Left renal cortex interstitium (tissue), 4 donors: ENCODE measurements at places on chromosomes 11 and 22. TPM values are rescaled to one million over a fixed set of nuclear protein-coding genes. Genes with fewer than 3 reads are reported as not detected.

Gene P2RY6
- polyA plus RNA-seq: 1.2 TPM

Gene GAB4
- polyA plus RNA-seq: not detected

Gene YPEL1
- polyA plus RNA-seq: 17.6 TPM

Gene C22orf31
- 1.5 TPM for polyA plus RNA-seq

Gene DEFB131B
- not detected for polyA plus RNA-seq

Gene MMP13
- polyA plus RNA-seq: not detected

Gene NAV2
- polyA plus RNA-seq: 47.2 TPM

Gene MMP27
- polyA plus RNA-seq: not detected

DNA sequence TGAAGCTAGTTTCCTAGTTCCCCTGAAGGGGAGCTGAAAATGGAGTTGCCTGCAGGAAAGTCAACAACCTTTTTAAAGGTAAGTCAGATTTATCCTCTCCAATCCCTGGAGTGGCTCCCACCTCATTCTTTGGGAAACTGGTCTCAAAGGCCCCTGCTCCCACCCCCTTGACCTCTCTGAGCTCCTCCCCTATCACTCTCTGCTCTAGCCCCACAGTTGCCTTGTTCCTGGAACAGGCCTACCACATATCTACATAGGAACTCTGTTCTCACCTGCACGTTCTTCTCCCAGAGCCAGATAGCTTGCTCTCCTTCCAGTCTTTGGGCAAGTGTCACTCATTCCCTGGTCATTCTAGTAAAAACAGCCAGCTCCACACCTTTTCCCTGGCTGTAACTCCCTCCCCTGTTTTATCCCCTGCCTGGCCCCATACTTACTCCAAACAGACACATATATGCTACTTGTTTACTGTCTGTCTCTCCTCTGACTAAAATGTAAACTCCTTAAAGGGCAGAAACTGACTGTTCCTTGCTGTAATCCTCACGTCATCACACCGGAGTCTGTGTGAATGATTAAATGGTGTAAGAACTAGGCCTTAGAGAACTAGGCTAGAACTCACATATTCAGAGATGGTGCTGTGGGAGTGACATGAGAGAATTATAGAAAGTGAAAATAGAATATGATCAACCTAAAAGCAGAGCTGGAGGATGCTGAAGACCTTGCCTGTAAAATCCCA is 53.3 kb downstream of the TCF20 start:
- DNase-seq: no peak

DNA sequence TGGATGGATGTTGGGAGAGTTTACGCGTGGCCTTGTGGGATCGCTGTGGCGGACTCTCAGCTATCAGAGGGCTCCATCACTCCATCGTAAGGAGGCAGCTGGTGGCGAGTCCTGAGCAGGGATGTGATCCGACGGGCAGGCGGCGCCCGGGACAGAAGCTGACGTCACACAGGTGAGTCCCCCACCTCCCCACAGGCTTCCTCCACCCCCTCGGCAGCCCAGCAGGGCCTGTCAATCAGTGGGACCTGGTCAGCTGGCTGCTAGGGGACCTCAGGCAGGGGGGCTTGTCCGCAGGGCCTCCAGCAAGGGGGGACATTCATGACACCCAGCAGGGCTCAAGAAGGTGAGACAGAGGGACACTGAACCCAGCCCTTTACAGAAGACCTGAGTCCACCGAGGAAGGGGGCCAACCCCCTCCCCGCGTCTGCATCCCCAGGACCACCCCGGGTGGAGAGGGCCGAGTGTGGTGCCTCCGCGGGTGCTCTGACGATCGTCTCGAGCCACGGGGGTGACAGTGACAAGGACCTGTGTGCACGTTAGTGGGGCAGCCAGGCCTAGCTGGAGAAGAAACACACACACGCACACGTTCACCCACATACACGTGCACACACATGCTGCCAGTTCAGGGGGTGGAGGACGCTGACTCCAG is 7.1 kb downstream of the HRAS start:
- no peak for DNase-seq

DNA sequence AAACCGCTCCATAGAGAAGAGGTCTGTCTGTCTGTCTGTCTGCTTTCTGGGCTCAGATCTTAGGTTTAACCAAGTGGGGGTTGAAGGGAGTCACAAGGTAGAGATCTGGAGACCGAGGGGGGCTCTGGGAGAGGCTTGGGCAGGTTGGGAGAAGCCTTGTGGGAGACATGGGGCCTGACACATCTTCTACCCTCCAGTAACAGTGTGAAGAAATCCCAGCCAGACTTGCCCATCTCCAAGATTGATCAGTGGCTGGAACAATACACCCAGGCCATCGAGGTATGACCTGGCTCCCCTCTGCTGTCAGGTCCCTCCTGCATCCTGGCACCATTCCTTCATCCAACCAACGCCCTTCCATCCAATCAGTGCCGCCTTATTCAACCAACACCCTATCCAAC is 7.4 kb downstream of the PRR33 start:
- DNase-seq: no peak

DNA sequence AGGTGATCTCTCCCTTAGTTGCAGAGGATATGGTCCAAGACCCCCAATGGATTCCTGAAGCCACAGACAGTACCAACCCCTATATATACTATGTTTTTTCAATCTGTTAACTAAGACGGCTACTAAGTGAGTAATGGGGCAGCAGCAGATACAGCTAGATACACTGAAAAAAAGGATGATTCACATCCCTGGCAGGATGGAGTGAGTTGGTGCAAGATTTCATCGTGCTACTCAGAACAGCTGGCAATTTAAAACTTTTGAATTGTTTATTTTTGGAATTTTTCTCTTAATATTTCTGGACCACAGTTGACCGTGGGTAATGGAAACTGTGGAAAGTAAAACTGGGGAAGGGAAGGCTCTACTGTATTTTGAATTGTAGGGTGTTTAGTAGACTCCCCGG is 17.0 kb upstream of the TMEM218 start:
- no peak for DNase-seq

DNA sequence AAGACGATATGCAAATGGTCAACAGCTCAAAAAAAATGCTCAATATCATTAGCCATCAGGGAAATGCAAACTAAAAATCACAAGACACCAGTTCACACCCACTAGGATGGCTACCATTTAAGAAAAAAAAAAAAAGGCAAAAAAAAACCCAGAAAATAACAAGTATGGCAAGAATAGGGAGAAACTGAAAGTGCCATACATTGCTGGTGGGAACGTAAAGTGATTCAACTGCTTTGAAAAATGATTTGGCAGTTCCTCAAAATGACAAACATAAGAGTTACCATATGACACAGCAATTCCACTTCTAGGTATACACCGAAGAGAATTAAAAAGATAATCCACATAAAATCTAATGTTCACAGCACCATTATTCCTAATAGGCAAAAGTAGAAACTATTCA is 47.5 kb downstream of the PICALM start:
- no peak for DNase-seq

DNA sequence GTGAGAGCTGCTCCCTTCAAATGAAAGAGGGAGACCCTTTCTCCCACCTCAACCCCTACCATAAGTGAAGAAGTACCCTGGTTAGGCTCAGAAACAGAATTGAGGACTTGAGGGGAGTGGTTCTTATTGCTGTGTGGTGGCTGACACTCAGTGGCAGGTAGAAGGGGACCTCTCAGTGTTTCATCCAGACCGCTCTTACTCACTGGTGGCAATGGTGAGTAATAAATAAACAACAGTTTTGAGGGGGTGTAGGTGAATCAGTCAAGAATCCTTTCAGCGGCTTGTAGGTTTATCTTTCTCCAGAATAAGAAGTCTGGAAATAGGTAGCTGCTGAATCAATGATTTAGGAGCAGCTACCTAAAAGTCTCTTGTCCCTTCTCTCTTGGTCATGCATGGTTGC is 403.4 kb upstream of the B3GAT1 start:
- DNase-seq: no peak

DNA sequence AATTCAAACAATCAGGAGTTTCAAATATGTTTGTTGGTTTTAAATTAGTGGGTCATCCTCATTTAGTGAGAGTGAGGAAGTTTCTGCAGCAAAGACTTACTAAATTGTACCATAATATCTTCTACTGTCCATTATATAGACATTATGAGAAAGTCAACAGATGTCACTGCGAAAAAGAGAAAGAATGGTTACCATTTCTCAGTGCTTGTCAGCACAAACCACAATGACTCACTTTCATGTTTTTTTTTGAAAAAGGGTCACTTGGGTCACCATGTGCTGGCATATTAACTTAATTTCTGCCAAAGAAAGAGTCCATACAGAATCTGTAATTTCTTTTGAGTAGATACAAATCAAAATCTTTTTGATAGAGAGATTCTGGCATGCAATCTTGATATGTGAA is 924.6 kb upstream of the FAT3 start:
- DNase-seq: no peak

DNA sequence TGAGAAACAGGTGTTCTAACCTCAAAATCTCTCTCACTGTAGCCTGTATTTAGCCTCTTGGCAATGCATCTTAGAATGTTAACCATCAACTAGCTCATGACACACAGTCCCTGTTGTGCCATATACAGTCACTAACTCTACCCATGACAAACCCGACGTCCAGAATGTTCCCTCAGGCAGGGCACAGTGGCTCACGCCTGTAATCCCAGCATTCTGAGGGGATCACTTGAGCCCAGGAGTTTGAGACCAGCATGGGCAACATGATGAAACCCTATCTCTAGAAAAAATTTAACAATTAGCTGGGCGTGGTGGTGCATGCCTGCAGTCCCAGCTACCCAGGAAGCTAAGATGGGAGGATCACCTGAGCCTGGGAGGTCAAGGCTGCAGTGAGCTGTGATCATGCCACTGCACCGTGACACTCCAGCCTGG is 18.2 kb upstream of the CCDC34 start:
- DNase-seq: no peak

GRCh38 chr11:111439901-111440300 is 60.8 kb upstream of the POU2AF1 start:
- DNase-seq: no peak

DNA sequence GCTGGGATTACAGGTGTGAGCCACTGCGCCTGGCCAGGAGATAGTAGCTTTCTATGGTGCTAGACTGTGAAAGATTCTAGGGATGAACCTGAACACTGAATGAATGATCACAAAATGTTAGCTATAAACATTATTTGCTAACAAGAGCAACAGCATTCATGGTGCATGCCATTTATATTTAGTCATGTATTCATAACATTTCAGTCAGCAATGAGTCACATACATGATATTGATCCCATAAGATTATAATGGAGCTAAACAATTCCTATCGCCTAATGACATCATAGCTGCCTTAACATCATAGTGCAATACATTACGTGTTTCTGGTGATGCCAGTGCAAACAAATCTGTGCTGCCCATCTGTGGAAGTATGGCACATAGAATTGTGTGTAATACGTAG is 164.1 kb downstream of the ARHGAP42 start:
- DNase-seq: no peak

DNA sequence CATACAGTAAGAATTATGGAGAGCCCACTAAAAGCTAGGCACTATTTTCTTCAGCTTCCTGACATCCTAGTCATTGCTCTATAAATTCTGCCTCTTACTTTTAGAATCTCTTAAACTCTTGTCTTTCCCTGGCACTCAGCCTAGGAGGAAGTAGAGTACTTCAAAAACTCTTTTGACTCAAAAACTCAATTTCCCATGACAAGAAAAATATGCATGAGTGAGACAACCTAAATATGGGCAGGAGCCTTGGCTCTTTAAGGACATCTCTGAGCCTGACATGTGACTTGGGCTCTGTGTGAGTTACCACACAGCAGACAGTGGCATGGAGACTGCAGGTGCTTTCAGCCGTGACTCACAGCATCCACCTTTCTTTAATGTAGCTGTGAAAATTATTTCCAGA is 97.5 kb upstream of the CCDC179 start:
- DNase-seq: no peak

DNA sequence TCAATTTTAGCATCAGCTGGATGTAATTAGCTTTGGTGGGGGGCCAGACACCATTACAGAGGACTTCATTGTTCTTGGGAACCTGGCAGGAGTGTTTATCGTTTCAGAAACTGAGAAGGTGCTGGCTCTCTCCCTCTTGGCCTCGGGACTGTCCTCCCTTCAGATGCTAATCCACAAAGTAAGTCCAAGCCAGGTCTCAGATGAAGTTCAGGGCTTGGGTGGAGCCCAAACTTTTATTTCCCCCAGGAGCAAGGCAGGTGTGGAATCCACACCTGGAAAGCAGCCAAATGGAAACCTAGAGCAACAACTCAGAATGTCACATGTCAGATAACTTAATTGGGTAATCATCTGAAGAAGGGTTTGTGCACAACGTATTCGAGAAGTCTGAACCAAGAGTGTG is 119.2 kb downstream of the ME3 start:
- DNase-seq: no peak

DNA sequence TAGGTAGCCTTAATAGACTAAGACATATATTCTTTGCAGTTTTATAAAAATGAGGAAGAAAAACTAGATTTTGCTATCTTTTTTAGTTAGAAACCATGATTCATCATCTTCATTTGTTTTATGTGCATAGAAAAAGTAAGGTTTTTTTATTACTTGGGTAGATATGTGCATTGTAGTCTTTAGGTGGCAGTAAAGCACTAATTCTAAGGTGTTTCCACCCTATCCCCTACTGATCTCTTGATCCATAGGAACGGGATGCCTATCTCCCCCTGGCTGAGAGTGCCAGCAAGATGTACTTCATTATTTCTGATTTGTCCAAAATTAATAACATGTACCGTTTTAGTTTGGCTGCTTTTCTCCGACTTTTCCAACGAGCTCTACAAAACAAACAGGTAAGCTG is 148.1 kb downstream of the DYNC2H1 start:
- DNase-seq: no peak

DNA sequence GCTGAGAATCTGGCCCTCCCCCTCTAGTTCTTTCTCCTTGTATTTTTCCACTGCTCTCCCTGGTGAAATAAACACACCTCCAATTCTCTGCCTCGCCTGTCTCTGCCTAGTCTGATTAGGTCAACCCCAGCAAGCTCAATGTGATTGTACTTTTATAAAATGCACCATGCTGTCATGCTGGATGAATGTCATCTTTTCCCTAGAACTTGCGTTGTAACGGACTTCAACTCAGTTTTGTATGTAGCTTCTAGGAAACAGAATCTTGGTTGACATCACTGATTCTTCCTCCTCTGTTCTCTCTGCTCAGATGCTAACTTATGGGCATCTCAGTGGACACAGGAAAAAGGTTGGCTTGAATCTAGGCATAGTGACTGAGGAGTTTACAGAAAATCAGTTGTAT is 261.9 kb upstream of the ISX start:
- no peak for DNase-seq

DNA sequence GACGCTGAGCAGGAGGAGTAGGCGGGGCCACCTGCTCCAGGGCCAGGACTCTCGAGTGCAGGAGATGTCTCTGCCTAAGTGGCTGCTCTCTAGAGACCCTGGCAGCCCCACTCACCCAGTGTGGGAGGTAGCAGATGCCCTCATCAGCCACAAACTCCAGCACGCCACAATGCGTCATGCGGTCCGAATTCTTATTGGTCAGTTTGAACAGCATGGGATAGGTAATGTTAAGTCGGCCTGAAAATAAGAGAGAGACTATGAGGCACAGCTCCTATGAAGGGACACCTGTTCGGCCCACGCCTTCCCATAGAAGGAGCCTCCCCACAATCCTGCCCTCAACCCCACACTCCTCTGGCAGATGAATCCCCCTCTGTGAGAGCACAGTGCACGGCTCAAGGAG is 7.4 kb downstream of the UFD1 start:
- DNase-seq: no peak
